ENCODE measurements at places on chromosomes 16 and 17.
A peak's percentile ranks its signal among the peaks of the same experiment; 100 is the strongest.

DNA sequence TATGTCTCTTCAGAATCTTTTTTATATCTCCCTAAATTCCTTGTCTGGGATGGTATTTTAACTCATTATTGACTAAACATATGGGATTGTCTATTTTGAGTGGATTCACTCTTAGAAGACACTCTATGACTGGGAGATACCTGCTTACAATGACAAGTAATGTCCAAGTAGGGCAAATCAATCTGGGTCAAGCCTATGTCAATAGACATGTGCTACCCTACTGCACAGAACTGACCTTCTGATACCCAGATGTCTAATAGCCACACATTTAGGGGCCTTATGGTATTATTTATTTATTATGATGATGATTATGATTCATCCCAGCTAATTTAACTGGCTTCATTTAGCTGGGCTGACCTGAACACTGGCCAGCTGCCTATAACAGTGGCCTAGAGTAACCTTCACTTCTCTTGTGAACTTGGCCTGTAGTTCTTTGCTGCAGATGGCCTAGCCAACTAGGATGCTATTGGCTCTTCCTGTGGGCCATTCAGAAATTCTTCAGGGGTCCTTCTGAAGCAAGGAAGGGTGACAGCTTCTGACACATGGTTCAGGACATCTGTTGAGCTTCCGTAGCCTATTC, 138.0 kb downstream of the ANKFN1 start:
- DNase-seq: no peak

GRCh38 chr17:49224198-49224996, 6.2 kb downstream of the PHOSPHO1 start:
- DNase-seq: peak; percentile 30

DNA sequence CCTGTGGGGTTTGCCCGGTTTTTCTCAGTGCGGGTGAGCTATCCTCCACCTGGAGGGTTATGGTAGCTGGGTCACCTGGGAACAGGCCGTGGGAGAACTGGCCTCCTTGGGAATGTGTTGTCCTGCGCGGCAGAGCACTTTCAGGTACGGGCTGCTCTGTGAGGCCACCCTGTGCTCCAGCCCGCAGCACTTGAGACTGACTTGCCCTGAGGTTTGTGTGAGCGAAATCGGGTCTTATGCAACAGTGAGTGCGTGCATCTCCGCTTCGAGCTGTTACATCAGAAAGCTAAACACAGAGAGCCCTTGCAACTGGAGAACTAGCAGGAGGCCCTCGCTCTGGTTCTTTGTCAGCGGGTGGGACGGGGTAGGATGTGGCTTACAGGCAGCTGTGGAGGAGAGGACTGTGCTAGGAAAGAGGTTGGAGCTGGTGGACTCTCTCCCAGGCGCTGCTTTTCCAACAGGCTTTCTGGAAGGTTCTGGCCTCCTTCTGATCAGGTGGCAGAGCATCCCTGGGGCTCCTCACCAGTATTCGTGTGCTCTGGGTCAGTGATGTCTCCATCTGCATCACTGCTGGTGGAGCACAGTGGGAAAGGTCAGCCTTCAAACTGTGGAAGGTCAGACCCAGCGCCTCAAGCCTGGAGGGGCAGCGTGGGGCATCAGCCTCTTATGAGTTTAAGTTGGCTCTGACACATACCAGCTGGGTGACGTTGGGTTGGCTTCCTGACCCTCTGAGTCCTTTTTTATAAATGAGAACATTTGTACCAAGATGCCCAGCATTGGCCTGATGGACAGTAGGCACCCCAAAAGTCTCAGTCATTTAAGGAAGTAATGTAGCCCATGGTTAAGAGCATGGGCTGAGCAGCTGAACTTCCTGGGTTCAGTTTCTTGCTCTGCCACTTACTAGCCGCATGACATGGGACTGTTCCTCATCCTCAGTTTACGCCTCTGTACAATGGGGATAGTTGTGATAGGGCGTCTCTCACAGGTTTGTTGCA, 76.3 kb downstream of the KSR1 start:
- DNase-seq: no peak

DNA sequence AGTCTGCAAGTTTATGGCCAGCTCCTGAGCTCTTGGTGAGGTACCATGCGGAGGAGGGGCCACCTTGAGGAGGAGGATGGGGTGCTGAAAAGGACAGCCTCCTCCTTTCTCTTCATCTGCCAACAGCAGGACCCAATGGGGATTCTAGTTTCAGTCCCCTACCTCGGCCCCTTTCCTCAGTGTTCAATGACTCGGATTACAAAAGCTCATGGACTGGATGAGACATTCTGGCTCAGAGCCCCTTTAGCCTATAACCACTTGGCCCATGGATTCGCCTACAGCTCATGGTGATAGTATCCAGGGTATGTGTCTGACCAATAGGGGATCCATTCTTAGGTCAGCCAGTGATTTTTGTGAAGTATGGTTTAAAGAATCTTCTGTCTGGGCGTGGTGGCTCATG, 8.5 kb upstream of the PIK3R6 start:
- DNase-seq: no peak

- peak; percentile 45 for DNase-seq
Measured at GRCh38 chr17:81239714-81240555, 817 bp downstream of the NDUFAF8 start.

- no peak for DNase-seq
Measured at GRCh38 chr17:39177256-39177655, 11.3 kb upstream of the ARL5C start.

- no peak for DNase-seq
Measured at GRCh38 chr17:81486199-81486810, 26.3 kb downstream of the ACTG1 start.

DNA sequence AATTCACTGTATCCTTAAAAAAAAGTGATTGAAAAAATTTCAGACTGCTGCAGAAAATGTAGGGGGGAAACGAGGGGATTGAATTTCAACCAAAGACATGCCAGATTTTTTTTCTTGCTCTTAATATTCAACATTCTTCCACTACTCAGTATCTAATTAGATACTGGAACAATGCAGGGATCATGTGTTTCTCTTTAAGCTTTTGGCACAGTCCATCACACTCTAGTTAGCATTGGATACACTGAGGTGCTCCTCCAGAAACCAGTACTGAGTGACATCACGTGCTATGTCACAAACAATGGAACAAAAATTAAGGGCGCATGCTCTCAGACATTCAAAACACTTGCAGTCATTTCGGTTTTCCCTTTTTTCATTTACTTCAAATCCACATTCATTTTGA, 298.6 kb upstream of the PSMD7 start:
- DNase-seq: no peak

GRCh38 chr16:1057252-1057932, 15.2 kb upstream of the SSTR5 start:
- peak; percentile 63 for DNase-seq

GRCh38 chr17:34067011-34067410, 188.1 kb upstream of the CCL2 start:
- DNase-seq: no peak

DNA sequence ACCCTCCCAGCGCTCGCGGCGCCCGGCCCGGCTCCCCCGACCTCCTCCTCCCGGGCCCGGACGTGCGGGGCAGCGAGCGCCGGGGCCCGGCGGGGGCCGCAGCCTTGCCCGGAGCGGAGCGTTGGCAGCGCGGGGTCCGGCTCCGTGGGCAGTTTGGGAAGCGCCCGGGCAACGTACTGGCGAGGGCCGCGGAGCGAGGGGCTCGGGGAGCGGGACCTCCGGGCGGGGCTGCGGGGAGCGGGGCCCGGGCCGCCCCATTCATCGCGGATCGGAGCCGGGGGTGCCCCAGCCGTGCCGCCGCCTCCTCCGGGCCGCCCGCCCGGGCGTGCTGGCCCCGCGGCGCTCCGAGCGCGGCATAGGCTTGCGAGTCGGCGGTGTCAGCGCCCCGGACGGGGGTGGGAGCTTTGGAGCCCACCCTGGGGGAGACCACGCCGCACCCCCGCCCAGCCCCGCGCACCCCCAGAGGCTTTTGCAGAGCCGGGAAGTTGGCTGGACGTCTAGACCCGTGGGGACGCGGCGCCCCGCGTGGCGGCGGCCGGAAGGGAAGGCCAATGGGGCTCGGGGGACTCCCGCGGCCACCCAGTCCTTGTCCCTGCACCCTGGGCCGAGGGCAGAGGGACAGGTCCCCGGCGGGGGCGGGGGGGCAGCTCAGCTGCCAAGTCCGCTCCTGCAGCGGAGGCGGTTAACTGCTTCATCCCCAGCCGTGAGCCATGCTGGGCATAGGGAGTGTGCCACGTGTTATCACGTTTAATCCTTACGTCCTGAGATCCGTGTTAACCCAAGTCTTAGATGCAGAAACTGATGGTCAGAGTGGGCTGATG, 852 bp downstream of the ZNF469 start:
- DNase-seq: no peak

DNA sequence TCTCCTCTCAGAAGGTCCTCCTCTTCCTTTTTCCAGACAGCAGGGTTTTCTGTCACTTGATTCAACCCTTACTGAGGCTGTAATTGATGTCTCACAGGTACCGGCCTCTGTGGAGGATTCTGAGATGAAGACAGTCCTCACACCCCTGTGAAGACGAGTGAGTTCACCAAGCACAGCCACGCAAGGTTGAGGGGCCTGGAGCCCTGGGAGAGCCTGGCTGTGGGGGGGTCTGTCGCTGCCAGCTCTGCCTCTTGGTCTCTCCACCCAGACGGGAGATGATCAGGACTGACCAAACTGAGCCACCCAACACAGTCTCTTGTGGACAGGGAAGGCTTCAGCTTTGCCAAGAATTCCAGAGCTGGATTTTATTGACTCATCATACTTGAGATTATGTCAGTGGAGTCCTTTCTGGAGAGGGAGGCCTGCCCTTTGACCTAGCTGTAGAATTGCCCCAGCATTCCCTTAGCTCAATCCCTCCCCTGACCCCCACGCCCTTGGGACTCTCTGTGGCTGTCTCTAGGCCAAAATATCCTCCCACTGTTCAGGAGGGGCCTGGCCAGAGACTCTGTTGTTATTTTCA, 51.1 kb upstream of the CRHR1 start:
- no peak for DNase-seq

DNA sequence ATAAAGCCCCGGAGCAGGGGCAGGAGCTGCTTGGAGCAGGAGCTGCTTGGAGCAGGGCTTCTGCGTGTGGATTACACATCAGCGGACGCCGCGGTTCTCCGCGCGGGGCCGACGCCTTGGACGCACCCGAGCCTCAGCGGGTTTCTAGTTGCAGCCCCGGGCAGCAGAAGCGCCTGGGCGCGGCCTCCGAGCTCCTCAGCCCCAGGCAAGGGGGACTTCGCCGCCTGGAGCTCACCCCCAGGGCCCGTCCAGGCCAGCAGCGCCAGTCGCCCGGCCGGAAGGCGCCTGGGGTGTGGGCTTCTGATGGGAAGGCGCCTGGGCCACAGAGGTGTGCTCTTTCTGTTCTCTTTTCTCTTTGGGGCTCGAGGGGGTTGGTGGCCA, 6.3 kb downstream of the FOXF1 start:
- DNase-seq: no peak

DNA sequence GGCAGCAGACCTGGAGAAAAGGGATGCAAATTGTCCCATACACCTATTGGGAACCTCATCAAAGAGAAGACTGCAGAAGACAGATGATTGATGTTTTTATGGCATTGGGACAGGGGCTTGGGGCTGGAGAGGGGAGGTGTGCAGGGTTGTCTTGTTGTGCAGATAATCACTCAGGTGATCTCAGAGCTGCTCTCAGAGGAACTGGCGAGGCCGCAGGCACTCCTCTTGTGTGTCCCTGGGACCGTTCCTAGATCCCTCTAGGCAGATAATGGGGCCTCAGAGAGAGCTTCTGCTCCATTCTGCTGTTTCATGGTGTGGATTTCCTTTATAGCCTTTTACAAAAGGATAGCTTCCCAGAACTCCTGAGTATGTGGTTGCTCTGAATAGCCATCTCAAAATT, 1.6 kb downstream of the RNF213 start:
- DNase-seq: no peak

DNA sequence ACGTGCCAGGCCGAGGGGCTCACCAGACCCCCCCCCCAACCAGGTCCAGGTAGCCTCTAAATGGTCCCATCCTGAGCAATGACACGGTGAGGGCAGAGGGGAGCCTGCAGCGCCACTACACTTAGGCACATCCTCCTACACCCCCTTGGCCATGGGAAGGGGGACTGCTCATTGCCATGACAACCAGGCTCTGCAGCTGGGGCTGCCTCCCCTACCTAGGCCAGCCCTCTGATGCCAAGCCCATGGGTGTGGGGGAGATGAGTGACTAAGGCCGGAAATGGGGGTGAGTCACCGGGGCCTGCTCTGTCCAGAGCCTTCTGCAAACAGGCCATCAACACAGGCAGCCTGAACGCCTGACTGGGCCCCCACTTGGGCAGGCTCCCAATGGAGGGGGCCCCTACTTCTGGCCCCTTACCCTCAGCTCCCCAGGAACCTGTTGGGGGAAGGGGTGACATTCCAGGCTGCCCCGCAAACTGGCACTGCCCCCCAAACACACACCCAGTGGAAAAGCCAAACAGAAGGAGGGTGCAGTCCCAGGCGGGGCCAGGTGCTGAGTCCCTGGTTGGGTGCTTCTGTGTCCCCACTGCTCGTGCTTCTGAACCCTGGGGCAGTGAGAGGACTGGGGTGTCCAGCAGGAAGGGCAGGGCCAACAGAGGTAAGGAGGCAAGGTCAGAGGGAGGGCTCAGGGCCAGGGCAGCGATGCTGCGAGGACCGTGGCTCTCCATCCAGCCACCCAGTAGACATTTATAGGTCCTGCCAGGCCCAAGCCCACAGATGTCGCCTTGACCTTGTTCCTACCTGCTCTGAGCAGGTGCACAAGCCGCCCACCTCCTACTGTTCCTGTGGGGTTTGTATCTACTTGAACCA, 8.2 kb downstream of the PLCD3 start:
- no peak for DNase-seq

DNA sequence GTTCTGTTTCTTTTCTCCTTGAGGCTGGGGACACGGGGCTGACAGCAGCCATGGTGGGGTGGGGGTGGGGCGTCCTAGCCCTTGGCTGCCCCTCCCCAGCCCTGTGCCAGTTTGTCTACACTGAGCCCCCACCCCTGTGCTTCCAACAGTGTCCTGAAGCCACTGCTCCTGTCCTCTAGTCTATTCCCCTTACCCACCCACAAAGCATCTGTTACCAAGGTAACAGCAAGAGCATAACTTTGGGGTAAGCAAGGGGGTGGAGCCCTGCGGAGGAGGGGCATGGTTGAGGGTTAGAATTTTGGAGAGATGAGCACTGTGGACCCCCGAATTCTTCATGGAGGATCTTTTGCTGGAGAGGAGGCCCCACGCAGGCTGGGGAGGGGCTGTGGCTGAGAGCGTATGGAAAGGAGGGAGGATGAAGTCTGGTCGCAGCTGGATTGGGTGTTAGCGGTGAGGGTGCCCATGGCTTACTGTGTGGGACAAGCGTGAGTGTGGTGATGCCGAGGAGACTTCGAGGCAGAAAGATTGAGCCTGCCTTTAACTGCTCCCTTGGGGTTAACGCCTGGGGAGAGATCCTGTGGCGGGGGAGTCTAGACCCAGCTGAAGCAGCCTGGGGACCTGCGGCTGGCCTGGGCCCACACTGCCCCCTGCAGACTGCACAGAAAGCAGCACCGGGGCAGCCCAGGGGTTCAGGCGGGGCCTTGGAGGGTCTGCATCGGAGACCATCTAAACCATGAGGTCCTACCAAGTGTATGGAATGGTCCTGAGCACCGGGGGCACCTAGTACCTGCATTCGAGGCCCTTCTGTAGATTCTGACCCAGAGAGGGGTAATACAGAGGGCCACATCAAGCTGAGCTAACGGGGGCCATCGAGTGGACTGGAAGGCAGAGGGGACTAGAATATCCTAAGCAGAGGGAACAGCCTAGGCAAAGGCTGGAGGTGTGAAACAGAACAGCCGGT, 6.1 kb upstream of the STAC2 start:
- DNase-seq: peak; percentile 44

- no peak for DNase-seq
Measured at GRCh38 chr16:25026621-25027020, 11.5 kb upstream of the ARHGAP17 start.
